ENCODE measurements at places on chromosomes 11 and 22.

GRCh38 chr22:17751596-17751995 is 22.7 kb downstream of the BID start:
- no peak for DNase-seq

DNA sequence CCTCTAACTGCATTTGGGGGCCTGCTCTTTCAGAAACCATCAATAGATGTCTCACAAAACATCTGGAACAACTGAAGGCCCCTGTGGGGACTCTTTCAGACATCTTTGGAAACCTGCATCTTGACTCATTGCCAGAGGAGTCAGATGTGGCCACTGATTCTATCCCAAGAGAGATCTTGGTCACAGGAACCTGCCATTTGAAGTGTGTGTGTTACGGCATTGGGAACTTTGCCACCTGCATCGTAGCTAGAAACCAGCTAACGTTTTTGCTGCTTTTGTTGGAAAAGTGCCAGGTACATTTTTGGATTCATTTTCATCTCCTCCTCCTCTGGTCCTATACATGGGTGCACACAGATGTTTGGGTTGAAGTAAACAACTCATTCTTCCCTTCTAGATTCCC is 4.3 kb downstream of the SRRD start:
- DNase-seq: no peak

DNA sequence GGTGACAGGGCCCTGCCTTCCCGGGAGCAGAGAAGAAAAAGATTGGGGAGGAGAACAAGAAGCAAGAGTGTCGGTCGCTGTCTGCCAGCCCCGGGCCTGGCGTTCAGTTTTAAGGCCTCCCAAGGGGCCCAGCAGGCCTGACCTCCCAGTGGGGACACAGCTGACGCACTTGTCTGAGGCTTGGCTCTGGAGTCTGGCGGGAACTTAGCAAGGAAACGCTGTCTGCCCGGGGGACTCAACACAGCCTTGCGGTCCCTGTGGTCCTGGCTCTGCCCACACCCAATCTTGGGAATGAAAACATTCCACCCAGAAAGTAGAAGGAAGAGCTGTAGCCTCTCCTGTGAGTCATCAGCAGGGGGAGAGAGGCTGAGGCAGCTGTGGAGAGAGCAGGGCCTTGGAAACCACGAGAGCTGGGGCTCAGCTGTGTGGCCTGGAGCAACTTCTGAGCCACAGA is 54.4 kb downstream of the TRAF6 start:
- no peak for DNase-seq

DNA sequence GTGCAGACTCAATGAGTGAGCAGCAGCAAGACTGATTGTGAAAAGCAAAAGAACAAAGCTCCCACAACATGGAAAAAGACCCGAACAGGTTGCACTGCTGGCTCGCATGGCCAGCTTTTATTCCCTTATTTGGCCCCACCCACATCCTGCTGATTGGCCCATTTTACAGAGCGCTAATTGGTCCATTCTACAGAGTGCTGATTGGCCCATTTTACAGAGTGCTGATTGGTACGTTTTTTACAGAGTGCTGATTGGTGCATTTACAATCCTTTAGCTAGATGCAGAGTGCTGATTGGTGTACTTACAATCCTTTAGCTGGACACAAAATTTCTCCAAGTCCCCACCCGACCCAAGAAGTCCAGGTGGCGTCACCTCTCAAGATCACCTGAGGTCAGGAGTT is 15.3 kb upstream of the SLC25A1 start:
- DNase-seq: no peak

DNA sequence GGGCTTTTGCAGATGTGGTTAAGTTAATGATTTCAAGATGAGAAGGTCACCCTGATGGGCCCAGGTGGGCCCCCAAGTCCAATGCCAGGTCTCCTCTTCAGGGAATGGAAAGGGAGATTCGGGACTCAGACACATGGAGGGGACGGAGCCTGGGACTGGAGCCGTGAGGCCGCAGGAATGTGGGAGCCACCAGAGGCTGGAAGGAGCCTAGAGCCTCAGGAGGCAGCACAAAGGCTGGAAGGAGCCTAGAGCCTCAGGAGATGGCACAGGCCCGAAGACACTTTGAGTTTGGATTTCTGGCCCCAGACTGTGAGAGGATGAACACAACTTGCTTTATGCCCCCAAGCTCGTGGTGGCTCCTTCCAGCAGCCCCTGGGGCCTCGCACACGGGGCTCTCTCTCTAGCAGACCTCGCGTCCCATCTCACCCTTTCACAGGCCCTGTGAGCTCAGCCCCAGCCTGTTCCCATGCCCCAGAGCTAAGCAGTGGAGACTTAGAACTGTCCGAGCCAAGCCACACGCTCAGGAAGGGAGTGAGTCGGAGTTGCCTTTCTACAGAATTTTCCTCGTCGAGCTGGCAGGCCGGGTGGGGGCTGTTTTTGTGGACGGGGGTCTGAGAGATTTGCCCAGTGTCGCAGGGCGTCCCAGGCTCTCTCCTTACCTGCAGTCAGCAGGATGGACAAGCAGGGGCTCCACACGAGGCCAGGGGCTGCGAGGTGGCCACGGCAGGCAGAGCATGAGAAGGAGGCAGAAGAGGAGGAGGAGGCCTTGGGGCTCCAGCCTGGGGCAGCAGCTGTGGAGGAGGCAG is 937.6 kb downstream of the BRD1 start:
- no peak for DNase-seq

DNA sequence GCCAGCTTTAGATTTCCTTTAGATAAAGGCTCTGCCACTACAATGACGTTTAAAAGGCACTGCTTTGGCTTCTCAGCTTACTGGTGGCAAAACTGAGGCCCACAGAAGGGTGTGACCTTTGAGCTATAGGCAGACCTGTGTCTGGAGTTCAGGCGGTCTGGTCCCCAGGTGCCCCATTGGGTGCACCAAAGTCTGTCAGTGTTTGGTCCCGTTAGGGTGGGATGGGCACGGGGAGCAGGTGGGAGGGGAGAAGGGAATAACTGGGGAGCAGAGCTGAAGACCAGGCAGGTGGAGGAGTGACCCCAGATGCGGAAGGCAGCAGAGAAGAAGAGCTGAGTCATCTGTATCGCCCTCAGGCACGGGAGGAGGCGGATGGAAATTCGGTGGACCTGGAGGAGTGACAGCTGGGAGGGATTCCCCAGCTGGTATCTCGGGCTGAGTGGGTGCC is 45.3 kb upstream of the GCAT start:
- DNase-seq: no peak

- no peak for DNase-seq
These were observed 11.4 kb upstream of the MSANTD2 start for GRCh38 chr11:124811399-124812125.

DNA sequence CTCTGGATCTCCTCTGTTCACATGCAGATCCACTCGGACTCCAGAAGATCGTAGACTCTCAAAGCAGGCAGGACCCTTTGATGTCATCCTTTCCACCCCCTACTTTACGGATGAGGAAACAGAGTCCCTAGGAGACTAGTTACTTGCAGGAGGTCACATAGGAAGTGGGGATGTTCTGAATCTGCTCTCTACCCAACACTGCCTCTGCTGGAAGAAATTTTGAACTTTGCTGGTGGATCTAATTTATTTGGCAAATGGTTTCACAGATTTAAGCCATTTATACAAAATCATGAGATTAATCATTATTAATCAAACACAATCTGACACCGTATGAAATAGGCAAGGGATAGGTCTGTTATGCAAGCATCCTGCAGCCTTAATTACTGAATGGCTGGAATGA is 55.0 kb upstream of the USP47 start:
- no peak for DNase-seq

GRCh38 chr11:58490827-58491226 is 17.1 kb downstream of the OR5B21 start:
- no peak for DNase-seq
